GM23248 (cell line): ENCODE measurements at places on chromosomes 5 and 9. TPM values are rescaled to one million over a fixed set of nuclear protein-coding genes. Genes with fewer than 3 reads are reported as not detected.

MXD3 gene
- 7.8 and 23.0 TPM in 2 replicates for total RNA-seq

CKMT2 gene
- total RNA-seq: not detected in 2 replicates

DNA sequence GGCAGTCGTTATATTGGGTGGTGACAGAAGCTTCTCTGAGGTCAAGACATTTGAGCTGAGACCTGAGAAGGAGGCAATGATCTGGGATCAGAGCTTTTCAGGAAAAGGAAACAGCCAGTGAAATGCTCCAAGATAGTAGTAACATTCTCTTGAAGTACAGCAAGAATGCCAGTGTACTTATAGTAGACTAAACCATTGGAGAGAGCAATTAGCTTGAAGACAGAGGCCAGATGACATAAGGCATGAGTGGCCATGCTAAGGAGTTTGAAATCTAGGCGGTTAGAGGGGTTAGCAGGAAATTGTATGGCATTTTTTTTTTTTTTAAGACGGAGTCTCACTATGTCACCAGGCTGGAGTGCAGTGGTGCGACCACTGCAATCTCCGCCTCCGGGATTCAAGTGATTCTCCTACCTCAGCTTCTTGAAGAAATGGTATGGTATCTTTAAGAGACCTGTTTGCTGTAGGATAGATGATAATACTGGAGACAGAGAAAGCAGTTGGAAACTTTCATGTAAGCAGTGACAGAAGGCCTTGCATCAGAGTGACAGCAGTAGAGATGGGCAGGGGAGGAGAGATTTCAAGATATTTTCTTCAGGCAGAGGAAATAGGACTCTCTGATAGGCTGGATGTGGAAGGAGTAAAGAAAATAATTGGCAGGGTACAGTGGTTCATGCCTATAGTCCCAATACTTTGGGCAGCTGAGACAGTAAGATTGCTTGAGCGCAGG is 482.2 kb upstream of the PAPPA start:
- H3K27me3 ChIP-seq: no peaks in the 10 kb centered on the region
- no peak overlapping the region for H3K4me3 ChIP-seq
- peaks cover 71% of the 10 kb centered on the region for H3K4me1 ChIP-seq
- peak overlapping the region; percentile 99 for H3K27ac ChIP-seq
- no peaks in the 10 kb centered on the region for H3K36me3 ChIP-seq

DNA sequence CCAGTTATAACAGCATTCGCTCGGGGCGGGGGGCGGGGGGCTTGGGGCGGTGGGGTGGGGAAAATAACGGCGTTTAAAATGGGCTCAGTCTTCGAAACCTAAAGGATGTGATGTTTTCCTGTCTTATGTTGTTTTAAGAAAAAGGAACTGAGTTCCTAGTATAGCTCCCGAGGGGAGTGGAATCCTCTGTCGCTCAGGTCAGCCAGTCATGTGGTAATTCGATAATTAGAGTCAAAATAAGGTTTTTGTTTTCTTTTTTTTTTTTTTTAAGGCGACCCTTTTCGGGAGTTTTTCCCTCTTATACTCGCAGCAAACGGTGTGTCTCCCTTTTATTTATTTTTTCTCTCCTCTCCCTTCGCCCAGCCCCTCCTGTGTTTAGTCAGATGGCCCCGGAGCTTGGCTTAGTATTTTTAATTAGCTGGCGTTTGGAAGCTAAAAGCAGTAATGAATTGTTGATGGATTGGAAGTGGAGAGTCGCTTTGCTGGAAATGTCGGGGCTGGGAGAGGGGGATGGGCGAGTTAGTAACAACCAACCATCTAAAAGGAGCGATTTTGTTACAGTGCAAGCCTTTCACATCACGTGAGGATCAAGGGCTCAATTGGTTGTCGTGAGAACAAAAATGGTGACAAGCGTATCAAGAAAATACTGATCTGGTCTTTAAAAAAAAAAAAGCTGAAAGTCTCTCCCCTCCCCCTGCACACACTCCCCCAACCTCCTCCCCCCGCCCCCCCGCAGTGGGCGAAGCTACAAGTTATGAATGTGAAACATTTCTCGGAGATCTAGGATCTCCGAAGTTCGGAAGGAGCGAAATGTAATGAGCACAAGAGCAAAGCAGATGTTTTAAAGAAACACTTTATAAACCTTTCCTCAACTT is 714 bp upstream of the ZNF608 start:
- H3K36me3 ChIP-seq: no peaks in the 10 kb centered on the region
- no peaks in the 10 kb centered on the region for H3K27me3 ChIP-seq
- H3K4me3 ChIP-seq: peak overlapping the region; percentile 94
- H3K4me1 ChIP-seq: peaks cover 42% of the 10 kb centered on the region
- H3K27ac ChIP-seq: peak overlapping the region; percentile 55
- peak; percentile 87 for DNase-seq

GRCh38 chr5:176181271-176181855 is 56.9 kb upstream of the SIMC1 start:
- peaks cover 8% of the 10 kb centered on the region; the same call in 1 of the 2 replicates for H3K4me1 ChIP-seq
- DNase-seq: no peak
- no peaks in the 10 kb centered on the region for H3K36me3 ChIP-seq
- H3K4me3 ChIP-seq: no peak overlapping the region
- peaks cover 32% of the 10 kb centered on the region for H3K27me3 ChIP-seq

COL27A1 gene
- total RNA-seq: 2.3 and 3.9 TPM in 2 replicates

DPYSL3 gene
- 34.3 and 42.8 TPM in 2 replicates for total RNA-seq

DNA sequence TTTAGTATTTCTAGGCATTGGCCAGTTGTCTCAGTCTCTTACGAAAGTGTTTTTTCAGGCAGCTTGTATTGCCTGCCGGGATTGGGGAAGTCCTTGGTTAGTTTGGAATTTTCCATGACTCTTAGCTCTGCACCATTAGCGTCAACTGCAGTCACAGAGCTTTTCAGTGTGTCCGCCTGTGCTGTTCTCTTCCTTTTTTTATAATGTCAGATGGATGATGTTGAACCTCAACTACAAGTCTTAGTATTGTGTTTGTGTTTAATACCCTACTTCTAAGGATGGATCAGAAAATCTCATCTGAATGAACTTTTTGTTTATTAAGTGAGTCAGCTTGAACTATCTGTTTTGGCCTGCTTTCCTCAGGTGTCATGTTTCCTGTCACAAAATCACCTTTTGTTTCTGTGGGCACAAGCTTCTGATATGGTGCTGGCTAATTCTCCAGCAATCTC is 33.1 kb downstream of the ATP6V0E1 start:
- H3K4me3 ChIP-seq: no peak overlapping the region
- peaks cover 20% of the 10 kb centered on the region for H3K4me1 ChIP-seq
- no peaks in the 10 kb centered on the region for H3K36me3 ChIP-seq
- H3K27ac ChIP-seq: peak overlapping the region; percentile 58

- H3K4me1 ChIP-seq: peaks cover 8% of the 10 kb centered on the region
- no peak overlapping the region for H3K27ac ChIP-seq
- no peak for DNase-seq
- H3K27me3 ChIP-seq: no peaks in the 10 kb centered on the region
- H3K4me3 ChIP-seq: no peak overlapping the region
- H3K36me3 ChIP-seq: peaks cover 15% of the 10 kb centered on the region; the same call in 1 of the 2 replicates
Observed at GRCh38 chr9:115093520-115093919, 24.4 kb downstream of the TNC start.

GRCh38 chr9:86940774-86941173 is 6.5 kb downstream of the GAS1 start:
- H3K27me3 ChIP-seq: no peaks in the 10 kb centered on the region
- H3K4me3 ChIP-seq: no peak overlapping the region
- DNase-seq: no peak
- H3K36me3 ChIP-seq: no peaks in the 10 kb centered on the region

RNF145 gene
- total RNA-seq: 31.5 and 38.7 TPM in 2 replicates

SREK1 gene
- total RNA-seq: 32.2 and 39.7 TPM in 2 replicates

- no peaks in the 10 kb centered on the region for H3K36me3 ChIP-seq
- no peak for DNase-seq
- H3K27ac ChIP-seq: no peak overlapping the region
- H3K4me1 ChIP-seq: no peaks in the 10 kb centered on the region
Observed at GRCh38 chr9:78573205-78573604, 276.3 kb downstream of the PSAT1 start.

DNA sequence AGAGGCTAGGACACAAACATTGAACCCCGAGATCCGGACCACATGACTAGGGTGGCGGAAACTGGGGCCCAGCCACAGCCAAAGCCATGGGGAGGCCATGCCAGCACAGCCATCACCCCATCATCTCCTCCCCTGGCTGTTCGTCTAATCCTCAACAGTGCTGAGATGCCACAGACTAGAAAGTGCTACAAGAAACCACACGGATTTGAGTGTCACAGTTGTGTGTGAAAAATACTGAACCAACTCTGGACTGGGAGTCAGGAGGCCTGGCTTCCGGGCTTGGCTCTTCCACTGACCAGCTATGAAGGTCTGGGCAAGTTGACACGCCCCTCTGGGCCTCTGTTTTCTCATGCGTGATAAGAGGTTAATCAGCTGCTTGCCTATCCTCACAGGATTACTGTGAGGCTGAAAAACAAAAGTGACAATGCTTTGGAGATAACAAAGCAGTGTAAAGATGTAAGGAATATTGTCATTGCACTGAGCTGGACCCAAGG is 38.8 kb upstream of the SHB start:
- H3K4me1 ChIP-seq: no peaks in the 10 kb centered on the region
- no peak for DNase-seq
- H3K4me3 ChIP-seq: no peak overlapping the region
- H3K27ac ChIP-seq: no peak overlapping the region
- H3K27me3 ChIP-seq: peaks cover 10% of the 10 kb centered on the region; the same call in 1 of the 2 replicates
- H3K36me3 ChIP-seq: no peaks in the 10 kb centered on the region

GFPT2 gene
- total RNA-seq: 45.2 and 49.1 TPM in 2 replicates

C1QTNF3 gene
- total RNA-seq: 0.11 and 0.38 TPM in 2 replicates

- H3K36me3 ChIP-seq: no peaks in the 10 kb centered on the region
- DNase-seq: no peak
- peaks cover 13% of the 10 kb centered on the region for H3K4me1 ChIP-seq
- H3K4me3 ChIP-seq: no peak overlapping the region
- H3K27me3 ChIP-seq: no peaks in the 10 kb centered on the region
Observed at GRCh38 chr9:114737118-114737517, 55.1 kb upstream of the TEX48 start.

GRCh38 chr9:4936277-4936676 is 48.8 kb upstream of the JAK2 start:
- H3K27ac ChIP-seq: no peak overlapping the region
- DNase-seq: no peak
- no peaks in the 10 kb centered on the region for H3K27me3 ChIP-seq
- H3K4me3 ChIP-seq: no peak overlapping the region

GRCh38 chr9:93094658-93095204 is 1.3 kb upstream of the CARD19 start:
- H3K4me1 ChIP-seq: peaks cover 20% of the 10 kb centered on the region
- no peak for DNase-seq
- H3K36me3 ChIP-seq: no peaks in the 10 kb centered on the region
- no peaks in the 10 kb centered on the region for H3K27me3 ChIP-seq
- H3K4me3 ChIP-seq: peak overlapping the region; percentile 71

DNA sequence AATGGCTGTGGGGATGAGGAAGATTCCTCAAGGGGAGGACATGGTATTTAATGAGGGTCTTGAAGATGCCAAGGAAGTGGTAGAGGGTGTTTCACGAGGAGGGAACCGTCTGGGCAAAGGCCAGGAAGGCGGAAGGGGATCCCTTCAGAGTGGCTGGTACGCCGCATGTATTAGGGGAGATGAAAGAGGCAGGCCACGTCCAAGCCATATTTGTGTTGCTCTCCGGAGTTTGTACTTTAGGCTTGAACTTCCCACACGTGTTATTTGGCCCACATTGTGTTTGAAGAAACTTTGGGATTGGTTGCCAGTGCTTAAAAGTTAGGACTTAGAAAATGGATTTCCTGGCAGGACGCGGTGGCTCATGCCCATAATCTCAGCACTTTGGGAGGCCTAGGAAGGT is 1.2 kb downstream of the FXN start:
- no peaks in the 10 kb centered on the region for H3K27me3 ChIP-seq
- H3K4me1 ChIP-seq: no peaks in the 10 kb centered on the region
- peak overlapping the region; percentile 80 for H3K4me3 ChIP-seq
- no peak overlapping the region for H3K27ac ChIP-seq
- H3K36me3 ChIP-seq: no peaks in the 10 kb centered on the region

- peak; percentile 27 for DNase-seq
- H3K4me1 ChIP-seq: peaks cover 8% of the 10 kb centered on the region
- H3K27ac ChIP-seq: no peak overlapping the region
- no peaks in the 10 kb centered on the region for H3K36me3 ChIP-seq
- no peak overlapping the region for H3K4me3 ChIP-seq
- no peaks in the 10 kb centered on the region for H3K27me3 ChIP-seq
Observed at GRCh38 chr5:170486371-170486770, 17.4 kb upstream of the KCNIP1 start.

GRCh38 chr5:139740992-139741672 is 54.5 kb upstream of the PSD2 start:
- no peaks in the 10 kb centered on the region for H3K27me3 ChIP-seq
- no peak overlapping the region for H3K4me3 ChIP-seq
- no peak overlapping the region for H3K27ac ChIP-seq

- peaks cover 27% of the 10 kb centered on the region for H3K4me1 ChIP-seq
- H3K27ac ChIP-seq: no peak overlapping the region
- DNase-seq: peak; percentile 55
Observed at GRCh38 chr9:26310294-26310693, 582.3 kb downstream of the CAAP1 start.

- H3K4me1 ChIP-seq: no peaks in the 10 kb centered on the region
- 0 out of 2 replicates have a peak, but pooled peaks cover 2% of the 10 kb centered on the region for H3K27me3 ChIP-seq
- DNase-seq: no peak
Observed at GRCh38 chr5:177077335-177077734, 9.4 kb upstream of the FGFR4 start.

GRCh38 chr9:70120834-70121510 is 77.3 kb downstream of the MAMDC2 start:
- peaks cover 53% of the 10 kb centered on the region for H3K4me1 ChIP-seq
- H3K4me3 ChIP-seq: no peak overlapping the region
- H3K27me3 ChIP-seq: no peaks in the 10 kb centered on the region

DNA sequence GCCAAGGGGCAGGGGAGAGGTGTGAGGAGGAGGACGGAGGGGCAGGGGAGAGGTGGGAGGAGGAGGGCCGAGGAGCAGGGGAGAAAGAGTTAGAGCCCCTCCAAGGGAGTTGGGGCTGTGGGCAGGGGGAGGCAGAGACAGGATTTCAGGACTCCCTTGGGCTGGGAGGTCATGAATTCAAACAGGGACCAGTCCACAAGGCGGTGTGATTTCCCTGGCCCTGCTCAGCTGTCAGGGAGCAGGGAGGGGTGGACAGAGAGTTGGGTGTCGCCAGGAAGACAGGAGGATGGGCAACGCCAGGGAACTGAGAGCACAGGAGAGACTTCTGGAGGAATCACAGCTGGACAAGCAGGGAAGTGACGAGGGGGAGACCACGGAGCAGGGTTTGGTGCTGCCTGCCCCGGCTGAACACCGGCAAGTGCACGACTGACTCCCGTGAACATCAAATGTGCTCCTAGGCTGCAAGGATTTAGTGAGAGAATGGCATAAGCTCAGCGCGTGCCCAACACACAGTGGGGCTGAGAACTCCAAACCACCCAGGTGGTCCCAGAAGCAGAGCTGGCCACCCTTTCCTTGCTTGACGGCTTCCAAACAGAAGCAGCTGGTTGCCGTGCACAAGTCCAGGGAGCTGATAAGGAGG is 17.8 kb upstream of the OLFM1 start:
- peaks cover 10% of the 10 kb centered on the region for H3K27me3 ChIP-seq
- H3K36me3 ChIP-seq: no peaks in the 10 kb centered on the region
- H3K4me1 ChIP-seq: no peaks in the 10 kb centered on the region
- no peak for DNase-seq
